ENCODE measurements at places on chromosomes 7 and 10.
A peak's percentile ranks its signal among the peaks of the same experiment; 100 is the strongest.

GRCh38 chr10:110822712-110823311, 48.9 kb upstream of the PDCD4 start:
- no peak for DNase-seq

- no peak for DNase-seq
These were observed 37.7 kb upstream of the SLC26A4 start for GRCh38 chr7:107622894-107623293.

- no peak for DNase-seq
These were observed 18.7 kb upstream of the ZNF488 start for GRCh38 chr10:47402641-47403301.

GRCh38 chr7:80821771-80822319, 97.0 kb downstream of the SEMA3C start:
- DNase-seq, result no peak

DNA sequence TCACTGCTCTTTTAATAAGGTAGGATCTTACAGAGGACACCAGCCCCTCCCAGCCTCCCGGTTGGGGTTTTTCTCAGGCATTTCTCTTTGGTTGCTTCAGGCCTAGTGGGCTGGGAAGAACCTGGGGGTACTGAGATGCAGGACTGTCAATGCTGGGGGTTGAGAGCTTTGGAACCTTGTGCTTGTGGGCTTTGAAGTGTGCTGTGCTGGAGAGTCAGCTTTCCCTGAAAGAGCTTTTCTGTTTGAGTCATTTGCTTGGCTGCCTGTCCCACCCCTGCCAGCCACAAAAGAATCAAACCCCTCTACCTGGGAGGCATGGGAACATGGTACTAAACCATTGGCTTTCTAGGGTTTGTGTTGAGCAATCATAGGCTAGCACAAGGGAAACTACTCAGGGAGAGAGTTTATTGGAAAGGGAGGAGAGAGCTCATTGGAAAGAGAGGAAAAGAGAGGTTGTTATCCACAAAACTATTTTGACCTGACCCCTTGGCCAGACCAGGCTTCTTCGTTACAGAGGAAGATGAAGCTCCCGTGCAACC, 1.4 kb downstream of the SCD start:
- DNase-seq, result no peak

GRCh38 chr10:100508691-100509150, 10.9 kb downstream of the SEC31B start:
- DNase-seq, result peak; percentile 48

GRCh38 chr10:34319197-34319846, 495.8 kb downstream of the PARD3 start:
- no peak for DNase-seq

GRCh38 chr7:3510101-3511020, 209.3 kb downstream of the SDK1 start:
- DNase-seq, result peak; percentile 80

GRCh38 chr10:44016589-44017482, 368.1 kb downstream of the CXCL12 start:
- peak; percentile 1 for DNase-seq

- no peak for DNase-seq
These were observed 72.3 kb downstream of the ICA1 start for GRCh38 chr7:8189625-8190024.

DNA sequence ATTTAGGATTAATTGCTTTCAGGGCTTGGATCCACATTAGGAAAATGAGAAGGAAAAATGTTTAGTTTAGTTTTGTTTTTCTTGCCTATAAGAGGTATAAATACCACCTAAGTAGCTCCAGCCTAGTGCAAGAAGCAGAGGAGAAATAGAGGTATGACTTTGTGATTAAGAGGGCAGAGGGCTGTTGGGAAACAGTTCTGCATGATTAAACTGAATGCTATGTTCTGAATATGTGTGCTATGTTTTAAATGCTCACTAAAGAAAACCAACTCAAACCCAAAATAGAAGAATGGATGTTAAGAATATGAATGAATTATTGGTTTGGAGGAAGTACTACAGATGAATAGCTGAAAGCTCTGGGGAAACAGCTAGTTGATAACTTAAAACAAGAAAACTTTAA, 7.6 kb downstream of the CALCR start:
- no peak for DNase-seq

DNA sequence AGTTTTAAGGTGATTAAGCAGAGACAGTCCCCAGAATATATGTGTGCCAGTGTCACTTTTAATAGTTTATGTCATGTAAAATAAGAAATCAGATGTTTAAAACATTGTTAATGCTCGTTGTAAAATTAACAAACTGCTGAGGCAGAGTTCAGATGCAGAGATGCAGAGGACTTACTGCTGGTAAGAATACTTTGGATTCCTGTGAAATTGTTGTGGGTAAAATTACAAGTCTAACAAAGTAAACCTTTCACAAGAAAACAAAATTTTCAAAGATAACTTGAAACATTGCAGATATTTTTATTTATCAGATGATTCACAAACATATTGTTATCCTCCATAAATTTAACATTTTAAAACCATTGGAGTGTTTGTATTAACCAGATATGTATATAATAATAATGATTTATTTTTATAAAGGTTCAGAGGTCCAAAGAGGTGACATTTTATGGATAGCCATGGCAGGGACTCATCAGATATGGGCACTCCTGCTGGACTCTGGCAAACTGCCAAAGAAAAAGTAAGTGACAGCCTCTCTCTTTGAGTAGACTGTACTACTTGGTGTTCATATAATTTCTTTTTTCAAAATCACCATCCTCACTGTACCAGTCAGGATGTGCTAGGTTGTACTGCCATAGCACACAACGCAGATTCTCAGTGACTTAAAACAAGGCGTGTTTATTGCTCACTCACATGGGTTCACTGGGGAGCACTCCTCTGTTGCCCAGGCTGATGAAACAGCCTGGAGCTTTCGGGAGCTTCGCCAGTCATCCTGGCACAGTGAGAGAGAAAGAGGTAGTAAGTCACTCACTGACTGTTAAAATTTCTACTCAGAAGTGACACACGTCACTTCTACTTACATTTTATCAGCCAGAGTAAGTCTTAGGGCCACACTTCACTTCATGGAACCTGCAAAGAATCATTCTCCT, 43.5 kb downstream of the NHLRC2 start:
- no peak for DNase-seq

DNA sequence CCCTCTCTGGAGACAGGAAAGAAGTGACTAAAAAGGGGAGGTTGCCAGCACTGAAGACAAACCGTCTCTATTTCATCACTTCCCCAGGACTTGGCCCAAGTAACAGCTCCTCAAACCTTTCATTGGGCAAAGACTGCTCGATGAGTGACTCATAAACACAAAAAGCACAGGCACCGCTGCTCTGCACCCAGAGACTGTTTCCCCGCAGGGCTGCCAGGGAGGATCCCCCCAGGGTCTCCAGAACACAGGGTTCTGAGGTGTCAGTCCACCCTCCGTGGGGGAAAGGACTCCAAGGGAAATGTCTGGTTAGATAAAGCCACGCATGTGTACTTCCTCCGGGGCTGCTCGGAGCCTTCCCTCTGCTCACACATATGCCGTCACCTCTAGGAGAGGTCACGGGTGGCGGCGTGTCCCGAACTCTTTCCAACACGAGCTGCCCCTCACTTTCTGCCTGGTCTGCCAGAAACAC, 59.9 kb downstream of the INSIG1 start:
- DNase-seq, result peak; percentile 96

- no peak for DNase-seq
These were observed 10.0 kb upstream of the DDIT4 start for GRCh38 chr10:72263613-72264241.

- no peak for DNase-seq
These were observed 192.5 kb downstream of the ELFN1 start for GRCh38 chr7:1862560-1862959.

GRCh38 chr7:145779140-145779539, 337.5 kb upstream of the CNTNAP2 start:
- no peak for DNase-seq

DNA sequence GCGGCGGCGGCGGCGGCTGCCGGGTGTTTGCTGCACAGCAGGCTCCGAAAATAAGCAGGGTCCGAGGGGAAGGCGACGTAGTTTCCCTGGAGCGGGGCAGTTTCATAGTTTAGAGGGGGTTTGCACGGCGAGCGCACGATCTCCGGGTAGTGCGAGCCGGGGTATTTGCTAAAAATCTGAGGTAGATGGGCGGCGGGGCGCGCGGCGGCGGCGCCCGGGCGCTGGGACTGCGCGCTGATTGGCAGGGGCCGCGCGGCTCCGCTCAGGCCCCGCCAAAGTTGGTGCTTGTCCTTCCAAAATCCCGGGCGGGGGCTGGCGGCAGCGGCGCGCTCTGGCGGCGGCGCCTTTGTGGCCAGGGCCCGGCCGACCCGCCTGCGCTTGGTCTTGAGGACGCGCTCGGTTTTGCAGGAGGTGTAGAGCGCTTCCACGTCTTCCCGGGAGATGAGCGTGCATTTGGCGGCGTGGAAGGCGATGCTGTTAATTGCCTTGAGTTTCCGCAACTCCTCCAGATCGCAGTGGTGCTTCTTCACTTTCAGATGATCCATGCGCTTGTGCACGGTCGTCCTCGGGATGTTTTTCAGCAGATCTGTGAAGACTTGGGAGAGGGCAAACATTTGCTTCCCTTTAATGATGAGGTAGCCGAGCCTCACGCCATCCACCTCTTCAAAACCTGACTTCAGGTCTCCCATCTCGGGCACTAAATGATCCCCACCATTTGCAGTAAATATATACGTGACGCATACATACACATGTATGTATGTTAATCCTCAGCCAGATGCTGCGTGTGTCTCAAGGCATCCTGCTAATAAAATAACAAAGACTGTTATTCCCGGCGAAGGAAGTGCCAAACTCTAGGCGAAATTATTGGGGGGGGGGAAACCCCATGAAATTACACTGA, 8.1 kb downstream of the SKIDA1 start:
- DNase-seq, result peak; percentile 6

- DNase-seq, result no peak
These were observed 276.9 kb upstream of the NEBL start for GRCh38 chr10:21173802-21174714.

GRCh38 chr10:60828489-60828852, 50.2 kb downstream of the CDK1 start:
- DNase-seq, result no peak

- DNase-seq, result no peak
These were observed 734 bp downstream of the PCLO start for GRCh38 chr7:83161899-83162401.

- no peak for DNase-seq
These were observed 2.5 kb upstream of the TNRC18 start for GRCh38 chr7:5426226-5426475.

DNA sequence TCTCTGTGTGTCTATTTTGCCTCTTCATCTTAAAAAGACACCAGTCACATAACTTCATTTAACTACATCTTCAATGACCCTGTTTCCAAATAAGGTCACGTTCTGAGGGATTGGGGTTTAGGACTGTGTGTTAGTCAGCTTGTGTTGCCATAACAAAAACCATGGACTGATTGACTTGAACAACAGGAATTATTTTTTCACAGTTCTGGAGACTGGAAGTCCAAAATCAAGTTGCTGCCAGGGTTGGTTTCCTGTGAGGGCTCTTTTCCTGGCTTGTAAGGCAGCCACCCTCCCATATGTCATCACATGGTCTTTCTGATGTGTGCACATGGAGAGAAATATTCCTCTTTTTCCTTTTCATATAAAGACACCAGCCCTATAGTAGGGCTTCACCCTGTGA, 55.3 kb downstream of the REEP3 start:
- DNase-seq, result no peak

GRCh38 chr10:70846795-70847194, 31.0 kb downstream of the SGPL1 start:
- DNase-seq, result no peak

GRCh38 chr7:117229350-117229749, 93.5 kb downstream of the WNT2 start:
- no peak for DNase-seq
